ENCODE measurements at places on chromosomes 1 and 21.
A peak's percentile ranks its signal among the peaks of the same experiment; 100 is the strongest.

DNA sequence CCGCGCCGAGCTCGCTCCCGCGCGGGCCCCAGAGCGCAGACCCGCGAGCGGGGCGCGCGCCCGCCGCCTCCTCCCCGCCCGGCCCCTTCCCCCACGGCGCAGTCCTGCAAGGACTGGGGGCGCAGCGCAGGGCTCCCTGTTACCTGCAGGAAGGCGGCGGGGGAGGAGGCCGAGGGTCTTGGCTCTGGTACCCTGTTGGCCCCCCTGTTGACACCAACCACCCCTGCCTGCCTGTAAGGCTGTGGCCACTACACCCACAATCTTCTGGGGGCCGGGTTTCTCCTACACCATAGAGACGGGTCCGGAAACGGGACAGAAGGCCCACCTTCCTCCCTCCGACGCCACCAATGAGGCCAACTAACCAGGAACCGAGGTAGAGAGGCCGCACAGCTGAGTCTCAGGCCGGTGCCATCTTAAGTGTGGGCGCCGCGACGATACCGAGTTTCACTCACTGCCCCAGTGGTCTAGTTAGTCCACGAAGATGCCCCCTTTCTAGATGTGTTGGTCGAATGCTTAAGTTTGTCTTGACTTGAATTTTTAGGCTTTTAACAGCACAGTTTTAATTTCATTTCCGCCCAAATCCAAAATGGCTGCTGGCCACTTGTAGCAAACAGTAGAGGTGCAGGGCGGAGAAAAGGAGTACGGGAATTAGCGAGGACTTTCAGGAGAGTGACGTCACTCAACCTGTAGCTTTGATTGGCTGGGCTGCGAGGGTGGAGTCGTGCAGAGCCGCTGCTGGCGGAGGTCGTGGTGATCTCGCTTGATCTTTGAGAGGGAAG is at the start of gene SCYL3:
SCYL3 (minus strand) TSS at position 252 of the 779 bp plus-strand sequence. CDS start 5,056 bp downstream, outside the sequence.
- DNase-seq = peak; percentile 98

DNA sequence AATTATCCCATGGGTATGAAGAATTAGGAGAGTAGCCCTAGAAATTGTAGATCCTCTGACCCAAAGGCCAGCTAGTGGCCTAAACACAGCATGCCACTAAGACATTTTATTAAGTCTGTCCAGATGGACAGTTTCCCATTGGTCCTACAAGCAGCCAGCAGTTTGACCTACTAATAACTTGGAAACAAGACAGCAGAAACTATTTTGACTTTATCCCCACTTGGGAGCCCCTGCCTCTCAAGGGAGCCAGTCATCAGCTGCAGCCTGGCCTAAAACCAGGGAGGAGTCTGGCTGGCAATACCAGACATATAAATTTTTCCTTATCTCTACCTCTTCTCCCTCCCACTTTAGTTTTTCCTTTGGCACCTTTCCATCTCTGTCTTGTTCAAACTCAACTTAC is 222.6 kb upstream of the KCTD3 start:
- no peak for DNase-seq

GRCh38 chr1:155892796-155893195 is 18.4 kb downstream of the RIT1 start:
- DNase-seq = peak; percentile 87

DNA sequence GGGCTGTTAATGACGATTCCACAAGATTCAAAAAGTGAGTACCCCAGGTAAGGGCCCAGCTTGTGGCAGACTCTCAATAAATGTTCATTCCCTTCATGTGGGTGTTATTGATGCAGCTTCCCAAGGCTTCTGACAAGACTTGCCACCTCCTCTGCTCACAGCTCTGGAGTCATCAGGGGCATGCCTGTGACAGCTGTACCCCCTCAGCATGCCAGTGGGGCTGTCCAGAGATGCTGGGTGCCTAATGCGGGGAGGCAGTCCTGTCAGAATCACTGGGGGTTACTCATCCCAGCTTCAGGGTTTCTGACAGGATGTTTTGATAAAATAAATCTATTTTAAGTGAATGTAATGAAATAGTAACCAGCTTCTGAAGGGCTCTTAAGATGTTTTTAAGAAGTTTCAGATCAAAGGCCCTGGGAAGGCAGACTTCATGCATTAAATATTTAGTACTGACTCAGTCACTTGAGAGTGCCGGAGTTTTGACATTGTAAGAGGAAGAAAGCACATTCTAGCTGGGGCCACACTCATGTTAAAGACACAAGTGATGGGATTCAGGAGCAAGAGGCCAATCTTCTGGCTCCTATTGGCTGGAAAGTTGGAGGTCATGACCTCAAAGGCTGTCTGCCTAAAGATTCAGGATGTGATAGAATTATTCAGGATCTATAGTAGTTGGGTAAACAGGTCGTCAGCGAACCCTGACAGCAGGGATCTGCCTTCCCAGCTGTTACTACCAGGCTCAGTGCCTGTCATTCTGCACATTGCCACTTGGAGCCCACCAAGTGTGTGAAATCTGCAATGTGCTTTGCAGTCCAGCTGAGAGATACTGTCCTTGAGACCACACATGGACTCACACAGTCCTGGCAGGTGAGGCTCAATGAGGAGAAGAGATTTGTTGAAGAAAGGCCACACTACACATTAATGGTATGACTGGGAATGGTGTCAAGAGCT is 239.6 kb upstream of the BEND5 start:
- no peak for DNase-seq

- DNase-seq = no peak
These were observed 171.4 kb upstream of the HMGB4 start for GRCh38 chr1:33692206-33693188.

DNA sequence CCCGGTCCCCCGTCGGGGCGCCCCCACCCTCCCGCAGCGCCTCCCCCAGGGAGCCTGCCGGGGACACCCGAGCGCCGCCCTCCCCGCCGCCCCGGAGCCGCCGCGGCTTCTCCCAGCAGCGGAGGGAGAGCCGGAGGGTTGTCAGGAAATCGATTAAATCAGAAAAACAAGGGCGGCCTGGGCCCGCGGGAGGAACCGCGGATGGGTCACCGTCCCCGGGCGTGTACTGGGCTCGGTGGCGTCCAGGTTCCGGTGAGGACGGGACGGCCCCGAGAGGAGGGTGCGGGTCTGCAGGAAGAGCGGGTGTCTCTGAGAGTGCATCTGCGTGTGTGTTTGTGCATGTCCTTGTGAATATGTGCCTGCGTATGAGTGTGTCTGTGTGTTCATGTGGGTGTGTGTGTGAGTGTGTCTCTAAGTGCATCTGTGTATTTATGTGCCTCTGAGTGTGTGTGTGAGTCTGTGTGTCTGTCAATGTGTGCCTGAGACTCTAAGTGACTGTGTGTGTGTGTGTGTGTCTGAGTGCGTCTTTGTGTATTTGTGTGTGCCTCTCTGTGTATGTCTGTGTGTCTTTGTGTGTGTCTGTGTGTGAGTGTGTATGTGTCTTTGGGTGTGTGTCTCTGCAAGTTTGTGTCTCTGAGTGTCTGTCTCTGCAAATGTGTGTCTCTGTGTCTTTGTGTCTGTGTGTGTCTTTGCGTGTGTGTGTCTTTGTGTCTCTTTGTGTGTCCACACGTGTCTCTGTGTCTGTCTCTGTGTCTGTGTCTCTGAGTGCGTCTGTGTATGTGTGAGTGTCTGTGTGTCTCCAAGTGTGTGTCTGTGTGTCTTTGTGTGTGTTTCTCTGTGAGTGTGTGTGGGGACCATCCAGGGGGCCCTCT is 1.1 kb downstream of the SPSB1 start:
- DNase-seq = peak; percentile 43

DNA sequence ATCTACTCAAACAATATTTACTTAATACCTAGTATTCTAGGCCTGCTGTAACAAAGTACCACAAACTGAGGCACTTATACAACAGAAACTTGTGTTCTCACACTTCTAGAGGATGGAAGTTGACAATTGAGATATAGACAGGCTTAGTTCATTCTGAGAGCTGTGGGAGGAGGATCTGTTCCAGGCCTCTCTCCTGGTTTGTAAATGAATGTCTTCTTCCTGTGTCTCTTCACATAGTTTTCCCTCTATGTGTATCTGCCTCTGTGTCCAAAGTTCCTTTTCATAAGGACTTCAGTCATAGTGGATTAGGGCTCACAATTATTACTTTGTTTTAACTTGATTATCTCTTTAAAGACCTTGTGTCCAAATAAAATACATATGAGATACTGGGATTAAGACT is 251.1 kb downstream of the COL11A1 start:
- no peak for DNase-seq

DNA sequence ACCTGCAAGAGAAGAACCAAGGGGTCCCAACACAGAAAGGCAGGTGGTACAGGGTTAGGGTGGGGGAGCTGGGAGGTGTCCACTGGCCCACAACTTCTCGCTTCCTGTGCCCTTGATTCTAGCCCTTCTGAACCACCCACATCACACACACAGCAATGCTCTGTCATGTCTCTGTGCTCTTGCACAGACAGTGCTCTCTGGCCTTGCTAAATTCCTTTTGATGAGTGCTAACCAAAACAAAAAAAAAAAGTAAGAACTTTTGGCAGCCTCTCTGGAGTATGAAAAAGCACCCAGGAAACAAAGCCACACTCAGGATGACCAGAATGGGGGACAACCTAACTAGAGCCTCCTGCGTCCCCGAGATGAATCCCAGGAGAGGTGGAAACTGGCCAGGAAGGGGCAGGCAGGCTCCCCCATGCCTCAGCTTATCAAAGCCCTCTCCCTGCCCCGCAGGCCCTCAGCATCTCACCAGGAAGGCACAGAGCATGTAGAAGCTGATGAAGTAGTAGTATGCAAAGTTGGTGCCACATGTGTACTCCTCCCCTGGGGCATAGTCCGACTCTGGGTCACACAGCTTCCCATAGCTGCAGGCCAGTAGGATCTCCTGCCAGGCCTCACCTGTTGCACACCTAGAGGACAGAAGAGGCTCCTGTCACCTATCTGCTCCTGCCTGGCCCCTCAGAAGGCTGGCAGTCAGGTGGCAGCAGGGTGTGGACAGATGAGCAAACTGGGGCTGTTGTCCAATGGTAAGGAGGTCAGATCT is 27.2 kb upstream of the KIF21B start:
- peak; percentile 64 for DNase-seq

DNA sequence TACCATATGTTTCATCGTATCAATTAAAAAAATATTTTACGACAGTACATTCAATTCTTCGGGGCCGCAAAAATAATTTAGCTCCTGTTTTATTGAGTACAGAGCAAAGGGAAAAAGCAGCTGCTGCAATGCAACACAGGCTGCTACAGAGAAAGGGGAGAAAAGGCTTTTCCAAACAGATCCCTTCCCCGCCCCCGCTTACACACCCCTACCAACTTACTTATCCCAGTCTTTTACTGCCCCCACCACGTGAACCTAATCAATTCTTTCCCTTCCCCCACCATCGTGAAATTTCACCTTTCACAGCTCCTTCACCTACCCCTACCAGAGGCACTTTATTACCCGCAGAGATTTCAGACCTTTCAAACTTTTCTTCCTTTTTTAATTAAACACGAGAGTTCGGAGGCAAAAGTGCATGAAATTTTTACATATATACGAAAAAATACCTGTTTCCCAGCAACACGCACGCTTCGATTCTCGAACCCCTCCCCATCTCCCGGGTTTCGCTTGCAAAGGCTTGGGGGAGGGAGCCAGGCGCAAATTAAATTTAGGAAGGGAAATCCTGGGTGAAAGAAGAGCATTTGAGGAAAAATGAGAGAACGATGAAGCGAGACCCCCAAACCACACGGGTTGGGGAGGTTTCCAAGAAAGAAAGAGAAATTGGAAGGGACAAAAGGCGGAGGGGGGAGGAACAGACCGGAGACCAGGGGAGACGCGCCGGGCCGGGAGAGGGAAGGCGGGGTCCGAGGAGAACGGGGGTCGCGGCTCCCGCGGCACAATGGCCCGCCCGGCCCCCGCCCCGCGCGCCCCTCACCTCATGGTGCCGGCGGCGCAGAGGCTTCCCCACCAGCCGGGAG is 823 bp downstream of the ENAH start:
- DNase-seq = peak; percentile 38

DNA sequence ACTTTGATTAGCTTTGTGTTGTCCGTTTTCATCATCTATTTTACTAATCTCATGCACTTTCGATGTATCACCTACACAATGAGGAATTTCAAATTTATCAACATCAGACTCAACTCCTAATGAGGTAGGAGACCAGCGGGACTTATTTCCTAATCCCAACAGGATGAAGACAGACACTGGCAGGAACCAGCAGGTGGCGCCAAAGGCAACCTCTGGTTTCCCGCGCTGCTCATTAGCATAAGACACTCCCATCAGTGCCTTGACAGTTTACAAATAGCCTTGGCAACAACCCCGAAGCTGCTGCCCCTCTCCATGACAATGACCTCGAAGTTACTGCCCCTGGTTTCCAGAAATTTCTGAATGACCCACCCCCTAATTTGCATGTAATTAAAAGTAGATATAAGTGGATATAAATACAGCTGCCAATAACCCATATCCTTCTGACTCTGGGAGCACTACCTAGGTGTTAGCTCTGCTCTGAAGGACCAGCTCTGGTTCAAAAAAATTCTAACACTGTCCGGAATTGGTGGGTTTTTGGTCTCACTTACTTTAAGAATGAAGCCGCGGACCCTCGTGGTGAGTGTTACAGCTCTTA is 974.8 kb downstream of the ADGRL2 start:
- peak; percentile 28 for DNase-seq

- DNase-seq = no peak
These were observed 31.0 kb upstream of the PLEKHO1 start for GRCh38 chr1:150118716-150119115.

DNA sequence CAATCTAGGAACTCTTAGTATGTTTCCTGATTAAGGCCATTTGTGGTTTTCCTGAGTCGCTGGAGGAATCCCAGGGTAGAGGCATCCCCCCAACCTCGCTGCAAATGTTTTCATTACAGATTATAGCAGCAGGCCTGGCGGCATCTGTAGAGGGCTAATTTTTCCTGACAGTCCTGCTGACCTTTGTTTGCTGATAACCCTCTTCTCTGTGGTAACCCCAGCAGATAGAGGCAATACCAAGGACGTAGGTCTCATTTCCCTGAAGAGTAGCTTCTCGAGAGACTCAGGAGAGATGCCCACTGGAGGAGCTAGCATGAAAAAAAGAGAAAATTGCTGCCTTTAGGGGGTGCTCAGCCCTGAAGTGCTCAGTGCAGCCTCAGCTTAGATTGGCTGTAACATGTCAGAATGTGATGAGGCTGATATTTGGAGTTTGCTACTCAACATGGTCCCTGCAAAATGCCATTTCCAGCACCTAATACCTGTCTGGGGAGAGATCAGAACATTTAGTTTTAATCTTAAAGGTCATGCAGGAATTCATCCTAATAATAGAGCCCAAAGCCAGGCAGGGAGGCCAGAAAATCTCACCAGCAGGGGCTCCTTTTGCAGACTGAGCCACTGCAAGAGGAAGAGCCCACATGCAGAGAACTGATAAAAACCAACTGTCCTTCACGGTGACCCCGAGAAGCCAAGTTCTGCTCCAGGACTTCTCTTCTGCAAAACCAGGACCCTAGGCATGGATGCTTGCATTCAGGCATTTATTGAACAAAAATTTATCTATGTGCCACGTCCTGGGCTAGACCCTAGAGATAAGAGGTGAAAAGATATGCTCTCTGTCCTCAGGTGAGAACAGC is 184.5 kb downstream of the KAZN start:
- no peak for DNase-seq

GRCh38 chr1:221781102-221781755 is 39.3 kb upstream of the DUSP10 start:
- DNase-seq = no peak

- no peak for DNase-seq
These were observed 401 bp downstream of the WNT9A start for GRCh38 chr1:227947386-227947675.

GRCh38 chr1:202578001-202578504 is 132.2 kb downstream of the SYT2 start:
- DNase-seq = peak; percentile 86

GRCh38 chr1:55490547-55490946 is 275.4 kb upstream of the USP24 start:
- peak; percentile 89 for DNase-seq

GRCh38 chr1:41108696-41109275 is 87.3 kb upstream of the SLFNL1 start:
- peak; percentile 20 for DNase-seq

- DNase-seq = peak; percentile 65
These were observed 120.4 kb upstream of the PTGFR start for GRCh38 chr1:78370356-78370755.
